Epithelial cell of proximal tubule (primary cell): ENCODE measurements at places on chromosomes 3 and 15.

GRCh38 chr15:95503640-95504225 lies 826.8 kb upstream of the NR2F2 start:
- no peak for DNase-seq

DNA sequence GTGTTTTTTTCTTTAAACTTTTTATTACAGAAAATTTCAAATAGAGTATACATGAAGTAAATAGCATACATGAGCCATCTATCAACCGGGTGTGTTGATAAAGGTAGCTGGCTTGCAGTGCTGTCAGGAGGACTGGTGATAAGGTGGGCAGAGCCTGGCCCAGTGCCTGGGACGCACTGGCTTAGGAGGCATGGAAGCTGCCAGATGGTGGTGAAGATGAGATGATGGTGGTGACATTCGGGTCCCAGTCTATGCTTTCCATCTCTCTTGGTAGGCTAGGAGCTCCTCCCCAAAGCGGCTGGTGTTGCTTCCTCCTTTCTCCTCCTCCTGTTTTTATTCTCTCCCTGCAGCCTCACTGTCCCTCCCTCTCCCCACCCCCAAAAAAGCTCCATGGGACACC lies 101.7 kb downstream of the ADCY5 start:
- DNase-seq: no peak

- DNase-seq: no peak
These were observed 110.8 kb downstream of the TBC1D5 start for GRCh38 chr3:17631609-17632008.

- DNase-seq: no peak
These were observed 25.5 kb downstream of the ZXDC start for GRCh38 chr3:126450219-126450618.

- no peak for DNase-seq
These were observed 29.1 kb upstream of the SLC30A4 start for GRCh38 chr15:45551676-45552075.

GRCh38 chr3:12143949-12144504 lies 14.7 kb downstream of the TIMP4 start:
- no peak for DNase-seq

- no peak for DNase-seq
These were observed 348.5 kb upstream of the PROK2 start for GRCh38 chr3:72133329-72134011.

GRCh38 chr15:83489690-83490089 lies 42.5 kb downstream of the SH3GL3 start:
- no peak for DNase-seq

DNA sequence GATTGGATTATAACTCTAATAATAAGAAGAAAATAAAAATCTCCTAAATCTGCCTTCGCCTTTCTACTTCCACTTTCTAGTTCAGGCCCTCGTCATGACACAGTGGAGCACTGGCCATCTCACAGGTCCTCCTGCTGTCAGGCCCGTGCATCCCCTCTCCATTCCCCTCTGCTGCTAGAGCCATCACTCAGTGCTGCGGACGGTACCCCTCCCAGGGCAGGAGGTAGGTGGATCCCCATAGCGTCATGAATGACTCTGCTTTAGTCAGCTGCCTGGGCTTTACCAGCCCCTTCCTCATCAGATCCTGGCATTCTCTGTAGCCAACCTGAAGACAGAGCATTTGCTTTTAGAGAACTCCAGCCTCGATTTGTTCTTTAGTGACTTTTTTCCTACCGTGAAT lies 12.0 kb upstream of the PPP1R2 start:
- DNase-seq: no peak

DNA sequence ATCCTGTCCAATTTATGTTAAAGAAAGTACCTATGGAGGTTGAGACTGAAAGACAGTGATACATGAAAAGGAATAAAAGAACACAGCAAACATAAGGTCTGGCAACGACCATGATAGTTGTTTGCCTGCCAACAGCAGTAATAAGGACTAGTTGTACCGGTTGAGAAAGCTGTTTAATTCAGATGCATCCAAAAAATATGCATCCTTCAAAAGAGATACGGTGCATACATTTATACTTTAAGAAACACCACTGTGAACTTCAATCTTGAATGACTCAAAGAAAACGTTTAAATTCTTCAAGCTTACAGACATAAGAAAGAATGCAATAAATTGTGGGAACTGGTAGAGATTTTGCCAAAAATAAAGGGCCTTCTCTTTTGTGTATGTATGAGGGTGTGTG lies 492.1 kb downstream of the NLGN1 start:
- no peak for DNase-seq

GRCh38 chr3:43307226-43307625 lies 20.9 kb downstream of the SNRK start:
- no peak for DNase-seq

DNA sequence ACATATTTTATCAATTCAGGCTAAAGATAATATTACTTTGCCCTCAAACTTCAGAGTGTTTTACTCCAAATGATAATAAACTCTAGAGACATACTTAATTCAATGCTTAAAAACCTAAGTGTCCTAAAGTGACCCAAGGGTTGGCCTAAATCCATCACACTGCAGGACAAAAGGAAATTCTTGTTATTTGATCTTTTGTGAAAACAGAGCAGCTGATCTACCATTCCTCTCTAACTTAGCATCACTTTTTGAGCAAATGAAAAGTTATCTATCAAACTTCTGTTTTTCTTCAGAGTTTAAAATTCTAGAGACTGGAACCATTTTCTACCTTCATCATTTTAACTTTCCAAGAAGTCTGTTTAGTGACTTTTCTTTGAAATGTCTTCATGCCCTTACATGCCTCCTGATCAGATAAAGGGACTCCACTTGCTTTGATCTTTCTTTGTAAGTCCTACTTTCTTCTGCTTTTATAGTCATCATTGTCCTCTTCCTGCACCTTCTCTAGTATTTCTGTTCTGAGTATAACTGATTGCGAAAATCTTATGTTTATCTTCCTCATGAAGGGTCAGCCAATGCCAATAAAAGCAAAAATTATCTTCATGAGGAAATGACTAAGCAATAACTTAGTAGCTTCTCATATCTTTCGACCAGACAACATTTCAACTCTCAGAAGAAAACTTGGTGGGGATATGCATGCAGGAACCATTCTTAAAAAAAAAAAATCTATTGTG lies 378.7 kb upstream of the TGFBR2 start:
- DNase-seq: no peak

DNA sequence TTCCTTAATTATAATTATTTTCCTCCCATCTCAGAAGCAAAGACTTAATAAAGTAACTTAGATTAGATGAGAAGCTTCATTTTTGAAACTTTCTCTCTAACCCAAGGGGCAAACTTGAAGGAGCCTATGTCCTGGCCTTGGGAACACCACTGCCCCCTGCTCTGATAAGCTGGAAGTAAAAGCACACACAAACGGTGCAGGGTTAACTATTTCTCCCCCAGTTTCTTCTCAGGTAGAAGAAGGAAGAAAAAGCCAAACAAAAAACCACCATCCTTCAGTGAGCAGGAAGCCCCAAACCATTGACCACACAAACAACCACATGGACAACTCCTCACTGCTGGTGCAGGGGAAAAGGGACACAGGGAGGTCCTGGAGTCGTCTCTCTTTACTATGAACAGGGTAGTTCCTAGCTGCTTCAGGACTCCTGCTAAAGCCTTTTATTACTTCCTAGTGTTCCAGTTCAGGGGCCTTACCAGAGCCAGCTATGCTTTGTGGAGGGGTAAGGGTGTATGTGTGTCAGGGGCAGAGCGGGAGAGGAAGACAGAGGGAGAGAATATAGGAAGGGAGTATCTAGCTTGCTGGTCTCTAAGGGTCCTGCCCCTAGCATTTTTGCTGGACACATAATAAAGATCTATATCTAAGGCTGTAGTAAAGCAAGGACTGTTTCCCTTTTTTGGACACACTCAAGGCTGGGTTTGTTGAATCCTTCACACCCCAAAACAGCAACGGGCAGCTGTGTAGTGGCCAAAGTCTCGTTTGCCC lies 94.0 kb upstream of the UMPS start:
- DNase-seq: no peak

DNA sequence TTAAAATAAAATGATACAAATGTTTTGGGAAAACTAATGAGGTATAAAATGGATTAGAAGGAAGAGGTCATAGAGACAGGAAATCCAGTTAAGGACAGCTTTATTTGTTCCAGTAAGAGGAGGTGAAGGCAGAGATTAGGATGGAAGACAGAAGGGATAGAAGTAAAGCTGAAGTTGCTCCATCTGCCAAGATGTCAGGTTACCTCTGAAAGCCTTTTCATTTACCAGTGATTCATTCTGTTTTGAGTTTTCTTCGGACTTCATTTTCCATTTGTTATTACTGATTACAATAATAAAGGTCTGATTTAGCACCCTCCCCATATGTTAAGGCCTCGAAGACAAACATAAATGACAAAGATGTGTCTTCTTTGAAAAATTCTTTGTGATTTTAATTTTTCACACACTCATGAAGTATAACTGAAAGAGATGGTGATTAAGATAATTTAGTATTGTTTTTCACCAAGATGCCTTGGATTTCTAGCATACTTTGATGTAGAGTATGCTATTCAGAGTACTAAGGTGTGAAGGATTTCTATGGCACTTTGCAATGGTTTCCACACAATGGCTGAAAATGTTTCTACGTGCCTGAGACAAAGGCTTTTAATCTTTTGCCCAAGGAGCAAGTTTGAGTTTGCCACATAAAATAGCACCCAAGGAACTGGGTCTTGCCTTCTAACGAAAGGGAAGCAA lies 75.4 kb upstream of the PLAAT1 start:
- DNase-seq: no peak

DNA sequence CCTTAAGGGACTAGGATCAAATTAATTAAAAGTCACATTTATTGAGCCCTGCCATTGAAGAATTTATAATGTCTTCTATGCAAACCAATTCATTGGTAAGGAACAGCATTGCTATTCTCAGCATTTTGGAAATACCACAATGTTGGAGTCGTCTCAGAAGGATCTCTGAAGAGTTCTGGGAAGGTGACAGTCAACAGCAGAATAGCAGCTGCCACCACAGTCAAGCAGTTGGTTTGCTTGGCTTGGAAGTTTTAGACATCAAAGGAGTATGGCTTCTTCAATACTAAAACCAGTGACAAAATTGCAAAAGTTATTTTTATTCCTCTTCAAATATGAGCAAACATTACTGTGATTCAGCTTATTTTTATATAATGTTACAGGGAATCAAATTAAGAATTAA lies 167.9 kb downstream of the CNTN4 start:
- no peak for DNase-seq

DNA sequence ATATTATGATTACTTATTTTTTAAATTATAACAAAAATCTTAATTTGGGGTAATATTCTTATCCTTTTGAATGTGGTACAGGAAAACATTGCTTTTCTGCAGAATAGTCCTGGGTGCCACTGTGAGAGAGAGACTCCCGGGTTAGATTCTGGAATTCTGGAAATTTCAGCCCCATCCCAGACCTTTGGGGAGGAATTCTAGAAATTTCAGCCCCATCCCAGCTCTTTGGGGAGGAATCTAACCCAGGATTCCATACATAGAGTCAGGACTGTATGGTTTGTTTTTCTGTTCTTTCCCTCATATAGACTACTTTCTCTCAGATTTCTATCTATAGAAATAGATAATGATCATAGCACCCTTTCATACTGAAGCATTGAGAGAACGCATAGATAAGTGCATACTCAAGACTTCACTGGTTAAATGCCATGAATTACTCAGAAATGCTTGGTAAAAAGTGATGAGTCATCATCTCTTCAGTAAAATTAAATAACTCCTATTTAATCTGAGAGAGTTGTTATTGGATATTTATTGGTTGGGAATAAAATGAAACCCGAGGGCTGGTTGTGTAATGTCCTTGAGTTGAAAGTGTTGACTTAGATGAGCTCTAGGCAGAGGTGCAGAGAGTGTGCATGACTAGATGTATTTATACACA lies 8.3 kb downstream of the EIF2AK4 start:
- DNase-seq: no peak

DNA sequence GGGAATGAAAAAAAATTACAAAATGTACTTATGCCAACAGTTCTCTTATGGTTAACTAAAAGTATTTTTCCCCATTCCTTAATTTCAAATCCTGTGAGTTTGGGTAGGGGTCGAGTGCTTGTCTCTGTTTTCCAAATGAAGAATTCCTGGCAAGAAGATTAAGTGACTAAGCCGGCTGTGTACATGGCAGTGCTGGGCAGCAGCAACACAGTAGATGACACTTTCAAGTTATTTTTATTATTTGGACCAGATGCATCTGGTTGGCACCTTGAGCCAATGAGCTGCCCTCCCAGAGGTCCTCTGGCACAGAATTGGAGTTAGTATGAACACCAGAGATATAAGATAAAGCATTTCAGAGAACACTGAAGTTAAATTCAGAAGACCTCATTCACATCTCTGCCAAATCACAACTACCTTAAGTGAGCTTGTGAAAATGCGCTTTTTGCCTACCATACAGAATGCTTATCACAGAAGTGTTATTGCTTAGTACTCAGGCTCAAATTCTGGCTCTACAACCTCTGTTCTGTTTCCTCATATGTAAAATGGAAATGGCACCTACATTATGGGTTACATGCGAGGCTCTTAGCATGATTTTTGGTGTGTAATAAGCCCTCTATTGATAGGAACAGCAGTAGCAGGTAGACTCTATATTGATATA lies 256.9 kb downstream of the UBE2E2 start:
- no peak for DNase-seq

DNA sequence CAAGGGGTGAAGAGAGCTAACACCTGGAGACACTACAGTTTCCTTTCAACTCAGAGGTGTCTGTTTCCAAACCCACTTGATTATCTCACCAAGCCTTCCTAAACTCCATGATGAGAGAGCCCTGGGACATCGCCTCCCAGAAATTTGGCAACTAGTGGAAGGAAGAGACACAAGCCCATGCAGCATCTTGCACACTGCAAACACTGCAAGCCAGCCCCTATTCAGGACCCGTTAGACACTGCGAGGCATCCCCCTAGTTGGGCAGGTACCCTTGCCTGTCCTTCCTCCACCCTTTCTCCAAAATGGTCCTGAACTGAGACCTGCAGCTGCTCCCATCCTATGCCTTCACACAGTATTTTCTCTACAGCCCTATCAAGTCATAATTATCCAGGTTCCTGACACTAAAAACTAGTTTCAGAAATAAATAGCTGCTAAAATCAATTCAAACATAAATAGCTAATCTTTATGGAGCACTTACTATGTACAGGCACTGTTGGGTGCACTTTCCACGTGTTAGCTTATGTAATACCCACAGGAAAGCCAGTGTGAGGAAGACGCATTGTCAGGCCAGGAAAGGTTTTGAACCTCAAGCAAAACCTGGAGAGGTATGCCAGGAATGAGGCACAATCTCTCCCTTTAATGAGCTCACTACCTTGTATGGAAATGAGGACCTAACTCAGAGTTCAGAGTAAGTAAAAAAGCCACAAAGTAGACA lies 2.8 kb downstream of the MAGI1 start:
- DNase-seq: no peak
